Activated CD4-positive, alpha-beta T cell treated with anti-CD3 and anti-CD28 coated beads, Interleukin-2, amount 50 U/mL, for 48 hours (primary cell): ENCODE measurements at places on chromosomes 6 and 20.

DNA sequence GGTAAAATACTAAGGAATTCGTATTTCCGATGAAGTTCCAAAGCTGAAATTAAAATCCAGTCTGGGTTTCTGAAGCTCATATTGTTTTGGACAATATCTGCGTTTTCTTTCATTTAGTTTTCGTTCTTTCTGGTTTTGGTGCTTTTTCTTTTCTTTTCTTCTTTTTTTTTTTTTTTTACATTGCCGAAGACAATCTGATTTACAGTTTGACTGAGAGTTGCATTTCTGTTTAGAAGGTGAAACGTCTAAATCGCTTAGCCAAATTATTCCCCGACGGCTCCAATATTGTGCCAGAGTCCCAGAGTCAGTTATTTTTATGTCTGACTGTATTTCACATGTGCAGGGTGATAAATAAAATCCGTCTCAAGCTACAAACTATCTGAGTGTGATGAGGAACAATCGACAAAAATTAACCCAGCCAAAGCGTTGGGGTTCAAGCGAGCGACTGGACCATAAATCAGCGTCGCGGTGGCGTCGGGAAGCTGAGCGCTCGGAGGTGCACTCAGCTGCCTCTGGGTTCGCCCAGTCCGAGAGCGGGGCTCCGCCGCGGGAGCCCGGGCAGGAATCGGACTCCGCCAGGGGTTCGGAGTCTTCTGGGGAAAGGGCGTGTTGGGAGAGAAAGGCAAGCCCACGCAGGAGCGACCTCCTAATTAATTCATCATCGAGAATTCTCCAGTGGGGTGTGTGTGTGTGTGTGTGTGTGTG is 8.2 kb upstream of the TBX18 start:
- DNase-seq = no peak

DNA sequence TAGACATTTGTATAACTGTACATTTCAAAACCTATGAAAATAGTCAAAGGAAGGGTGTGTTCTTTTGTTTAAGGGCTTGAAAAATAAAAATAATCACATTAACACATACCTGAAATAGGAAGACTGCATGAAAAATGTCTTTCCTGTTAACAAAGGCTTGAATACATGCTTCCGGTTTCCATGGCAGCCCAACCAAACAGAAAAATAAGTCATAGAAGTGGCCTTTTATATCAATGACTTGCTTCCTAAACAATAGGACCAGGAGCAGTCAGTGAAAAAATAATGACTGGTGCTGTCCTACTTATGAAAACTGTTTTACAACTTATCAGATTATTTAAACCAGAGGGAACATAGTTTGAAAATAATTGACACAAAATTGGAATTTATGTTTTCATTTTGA is 412.6 kb upstream of the PLCB4 start:
- no peak for DNase-seq

DNA sequence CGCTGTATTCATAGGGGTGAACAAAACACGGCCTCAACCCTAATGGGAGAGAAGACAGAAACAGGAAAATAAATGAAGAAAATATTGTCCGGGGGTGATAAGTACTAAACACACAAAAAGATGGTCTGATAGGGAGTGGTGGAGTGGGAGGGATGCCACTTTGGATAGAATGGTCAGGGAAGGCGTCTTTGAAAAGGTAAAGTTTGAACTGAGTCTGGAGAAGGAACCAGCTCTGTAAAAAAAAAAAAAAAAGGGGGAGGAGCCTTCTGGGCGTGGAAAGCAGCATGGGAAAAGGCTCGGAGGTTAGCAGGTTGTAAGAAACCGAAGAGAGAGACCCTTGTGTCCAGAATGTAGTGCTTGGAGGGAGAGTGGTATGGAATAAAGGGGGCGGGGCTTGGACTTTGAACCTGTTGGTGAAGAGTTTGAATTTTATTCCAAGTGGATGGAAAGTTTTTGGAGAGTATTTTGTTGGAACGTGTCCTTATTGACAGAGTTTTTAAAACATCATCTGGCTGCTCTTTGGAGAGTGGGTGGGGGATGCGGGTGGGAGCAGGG is 1.8 kb downstream of the CHMP4B start:
- no peak for DNase-seq

GRCh38 chr6:157893238-157893637 is 70.2 kb downstream of the SNX9 start:
- peak; percentile 15 for DNase-seq

DNA sequence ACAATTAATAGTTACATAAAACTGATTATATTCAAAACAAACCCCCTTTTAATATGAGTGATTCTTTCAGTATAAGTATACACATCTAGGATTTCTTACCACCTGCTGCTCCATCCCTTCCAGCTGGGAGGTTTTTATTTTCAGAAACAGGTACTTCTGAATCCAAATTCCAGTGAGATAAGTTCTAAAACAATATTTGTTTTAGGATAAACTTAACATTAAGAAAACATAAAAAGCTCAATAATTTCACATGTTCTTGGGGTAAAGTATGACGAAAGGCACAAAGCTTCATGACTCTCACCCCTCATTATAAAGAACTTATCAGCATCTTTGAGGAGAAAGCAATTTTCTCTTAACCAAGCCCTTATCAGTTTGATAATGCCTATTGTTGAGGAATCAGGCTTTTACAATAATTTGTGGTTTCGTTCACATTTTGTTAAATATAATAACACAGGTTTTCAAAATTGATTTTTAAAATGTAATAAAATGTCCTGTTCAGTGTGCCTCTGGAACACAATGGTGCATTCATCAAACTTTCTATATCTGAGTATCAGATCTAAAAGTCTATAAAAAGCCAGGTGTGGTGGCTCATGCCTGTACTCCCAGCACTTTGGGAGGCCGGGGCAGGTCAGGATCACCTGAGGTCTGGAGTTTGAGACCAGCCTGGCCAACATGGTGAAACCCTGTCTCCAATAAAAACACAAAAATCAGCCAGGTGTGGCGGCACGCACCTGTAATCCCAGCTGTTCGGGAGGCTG is 4.3 kb downstream of the FAM217A start:
- no peak for DNase-seq

GRCh38 chr6:123518441-123519188 is 118.1 kb downstream of the TRDN start:
- no peak for DNase-seq

GRCh38 chr6:146948790-146949342 is 255.4 kb upstream of the STXBP5 start:
- no peak for DNase-seq

GRCh38 chr6:137219664-137220252 is 573 bp upstream of the IFNGR1 start:
- DNase-seq = no peak

DNA sequence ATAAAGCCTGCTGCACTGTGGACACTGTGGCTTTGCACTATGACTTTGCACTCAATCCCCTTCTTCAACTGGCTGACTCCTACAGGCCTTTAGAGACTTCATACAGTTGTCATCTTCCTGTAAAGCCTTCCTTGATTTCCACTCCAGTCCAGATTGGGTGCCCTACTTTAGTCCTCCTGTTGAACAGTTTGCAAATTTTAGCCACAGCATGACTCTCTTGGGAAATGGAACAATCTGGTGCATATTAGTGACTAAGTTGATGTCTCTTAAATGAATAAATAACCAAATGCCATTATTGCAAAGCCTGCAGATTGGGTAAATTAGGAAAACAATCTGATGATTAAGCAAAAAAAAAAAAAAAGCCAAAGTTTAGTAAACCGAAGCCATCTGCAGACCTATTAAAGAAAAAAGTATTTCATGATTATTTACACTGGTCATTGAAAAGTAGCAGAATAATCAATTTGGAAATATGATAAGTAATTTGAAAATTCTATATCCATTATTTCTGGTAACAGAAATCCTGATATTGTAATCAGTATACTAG is 12.6 kb downstream of the PLCB4 start:
- DNase-seq = no peak

DNA sequence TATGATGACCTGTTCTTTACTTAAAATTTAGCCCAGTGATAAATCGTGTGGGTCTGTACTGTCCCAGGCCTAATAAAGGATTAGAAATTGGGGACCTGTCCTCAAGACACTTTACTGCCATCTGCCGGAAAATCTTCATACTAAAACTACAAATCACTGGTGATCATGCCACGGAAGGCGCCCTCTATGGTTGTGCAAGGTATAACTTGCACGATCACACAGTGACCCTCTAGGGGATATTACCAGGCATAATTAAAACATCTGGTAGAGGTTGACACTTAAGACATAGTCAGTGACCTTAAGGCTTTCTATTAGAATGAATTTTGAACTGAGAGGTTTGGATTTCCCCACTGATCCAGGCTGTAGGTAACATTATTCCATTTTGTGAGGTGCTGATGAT is 172.6 kb downstream of the BMP2 start:
- no peak for DNase-seq

- DNase-seq = no peak
These were observed 340.1 kb downstream of the PHF3 start for GRCh38 chr6:63975699-63976098.

- no peak for DNase-seq
These were observed 80.8 kb upstream of the BEND3 start for GRCh38 chr6:107196152-107196551.

DNA sequence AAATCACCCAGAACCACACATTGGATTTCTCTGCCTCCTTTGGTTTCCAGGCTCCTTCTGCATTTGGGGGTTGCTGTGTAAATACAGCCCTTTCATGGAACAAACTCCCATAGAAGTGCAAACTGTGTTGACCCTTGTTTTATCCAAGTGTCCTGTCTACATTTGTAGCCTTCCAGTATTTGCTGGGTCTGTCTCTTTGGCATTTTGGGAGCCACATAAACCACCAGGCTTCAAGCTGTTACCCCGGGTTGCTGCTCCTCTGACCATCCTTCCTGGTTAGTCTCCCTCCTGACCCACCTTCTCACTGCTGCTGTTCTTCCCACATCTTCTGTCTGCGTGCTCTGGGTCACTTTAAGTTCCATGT is 7.6 kb upstream of the MTHFD1L start:
- DNase-seq = no peak

DNA sequence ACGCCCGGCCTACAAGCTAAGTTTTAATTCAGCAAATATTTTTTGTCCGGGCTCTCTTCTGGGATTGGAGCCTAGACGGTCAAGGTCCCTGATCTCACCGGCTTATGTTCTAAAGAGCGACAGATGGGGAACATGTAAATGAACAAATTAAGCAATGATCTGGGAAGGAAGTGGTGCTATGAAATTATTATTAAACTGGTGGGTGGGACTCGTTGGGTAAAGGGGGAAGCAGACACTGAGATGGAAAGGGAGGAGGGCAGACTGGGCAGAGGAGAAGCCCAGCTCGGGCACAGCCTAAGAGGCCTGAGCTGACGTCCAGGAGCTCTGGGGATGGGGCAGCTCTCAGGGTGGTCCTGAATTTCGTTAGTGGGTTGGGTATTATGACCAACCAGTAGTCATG is 81.8 kb upstream of the AGPAT4 start:
- no peak for DNase-seq

- DNase-seq = no peak
These were observed 4.0 kb upstream of the OXT start for GRCh38 chr20:3067139-3068014.

- no peak for DNase-seq
These were observed 15.7 kb downstream of the VTA1 start for GRCh38 chr6:142162780-142163179.

DNA sequence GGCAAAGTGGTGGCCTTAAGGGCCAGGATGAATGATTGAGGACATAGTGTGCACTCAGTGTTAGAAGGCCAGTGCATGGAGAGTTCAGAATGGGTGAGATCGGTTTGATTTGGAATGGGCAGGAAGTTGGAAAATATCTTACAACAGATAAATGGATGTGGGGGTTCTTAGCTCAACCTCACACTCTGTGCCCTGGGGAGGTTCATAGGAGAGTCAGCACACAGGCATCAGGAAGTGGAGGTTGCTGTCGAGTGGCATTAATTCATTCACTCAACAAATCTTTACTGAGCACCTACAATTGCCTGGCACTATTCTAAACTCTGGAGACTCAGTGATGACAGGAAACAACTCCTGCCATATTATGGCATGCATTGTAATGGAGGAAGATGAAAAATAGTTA is 313.7 kb upstream of the SUPT3H start:
- no peak for DNase-seq

- no peak for DNase-seq
These were observed 143.9 kb upstream of the FOXA2 start for GRCh38 chr20:22728146-22728745.

GRCh38 chr6:16199804-16200203 is 38.6 kb upstream of the GMPR start:
- no peak for DNase-seq

GRCh38 chr20:48298851-48299484 is 513.7 kb upstream of the SULF2 start:
- DNase-seq = no peak

- DNase-seq = peak; percentile 13
These were observed 39.0 kb upstream of the PLN start for GRCh38 chr6:118509009-118509617.

DNA sequence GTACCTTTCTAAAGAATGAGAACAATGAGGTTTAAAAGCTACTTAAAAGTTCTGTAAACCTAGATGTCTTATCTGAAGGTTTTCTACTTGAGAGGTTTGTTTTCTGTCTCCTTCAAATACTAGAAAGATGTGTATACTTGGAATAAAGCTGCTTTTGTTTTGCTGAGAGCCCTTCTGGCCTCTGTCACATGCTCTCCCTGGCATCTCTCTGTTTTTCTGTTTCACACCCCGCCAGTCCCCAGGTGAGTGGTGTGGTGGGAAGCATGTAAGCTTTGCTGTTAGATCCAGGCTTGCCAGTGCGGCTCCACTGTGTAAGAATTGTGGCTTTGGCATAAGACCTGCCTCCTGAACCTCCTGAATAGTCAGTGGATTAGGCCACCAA is 56.8 kb downstream of the SNX9 start:
- DNase-seq = no peak

DNA sequence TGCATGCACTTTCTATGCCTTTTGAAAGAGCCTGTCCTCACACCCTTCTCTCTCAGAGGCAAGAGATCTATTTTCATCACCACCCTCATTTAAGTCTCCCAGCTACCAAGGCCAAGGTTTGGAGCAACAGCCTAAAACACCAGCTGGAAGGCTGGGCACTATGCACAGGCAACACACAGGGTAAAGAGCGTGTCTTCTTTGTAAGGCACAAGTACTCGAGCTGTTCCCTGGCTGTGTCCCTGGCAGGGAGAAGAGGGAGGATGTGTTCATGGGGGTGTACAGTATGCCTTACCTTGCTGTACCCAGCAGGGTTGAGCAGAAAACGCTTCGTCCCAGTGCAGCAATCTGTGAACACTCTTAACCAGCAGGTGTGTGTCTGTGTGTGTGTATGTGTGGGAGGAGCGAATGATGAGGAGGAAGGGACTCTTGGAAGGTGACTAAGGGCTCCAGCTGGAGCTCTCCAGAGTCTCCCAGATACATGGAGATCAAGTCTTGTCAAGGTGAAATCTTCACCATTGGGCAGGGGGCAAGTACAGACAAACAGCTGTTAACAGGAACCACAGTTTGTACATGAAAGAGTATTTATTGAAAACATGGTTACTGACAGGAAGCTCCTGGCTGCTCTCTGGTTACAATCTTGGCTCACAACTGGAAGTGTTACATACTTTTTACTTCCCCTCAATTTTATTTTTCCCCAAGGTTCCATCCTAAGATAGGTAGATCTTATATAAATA is 40.8 kb downstream of the ELMO2 start:
- no peak for DNase-seq
